ENCODE measurements at places on chromosomes 5 and 9.
A peak's percentile ranks its signal among the peaks of the same experiment; 100 is the strongest.

GRCh38 chr9:125757834-125758233 is 10.7 kb downstream of the PBX3 start:
- no peak for DNase-seq

- DNase-seq, result no peak
Measured at GRCh38 chr5:74672215-74672877, 12.7 kb upstream of the HEXB start.

- peak; percentile 97 for DNase-seq
Measured at GRCh38 chr5:39755986-39756385, 331.2 kb upstream of the DAB2 start.

- peak; percentile 2 for DNase-seq
Measured at GRCh38 chr9:119094086-119094485, 275.1 kb downstream of the BRINP1 start.

- DNase-seq, result no peak
Measured at GRCh38 chr9:76433406-76433805, 25.6 kb upstream of the GCNT1 start.

DNA sequence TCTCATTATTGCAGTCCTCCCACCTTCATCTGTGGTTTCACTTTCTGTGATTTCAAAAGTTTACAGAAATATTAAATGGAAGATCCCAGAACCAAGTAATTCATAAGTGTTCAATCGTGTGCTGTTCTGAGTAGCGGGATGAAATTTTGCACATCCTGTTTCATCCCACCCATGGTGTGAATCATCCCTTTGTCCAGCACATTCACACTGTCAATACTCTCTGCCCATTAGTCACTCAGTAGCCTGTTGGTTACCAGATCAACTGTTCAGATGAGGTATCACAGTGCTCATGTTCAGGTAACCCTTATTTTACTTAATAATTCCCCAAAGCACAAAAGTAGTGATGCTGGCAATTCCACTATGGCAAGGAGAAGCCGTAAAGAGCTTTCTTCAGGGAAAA is 26.8 kb downstream of the FAM81B start:
- peak; percentile 42 for DNase-seq

DNA sequence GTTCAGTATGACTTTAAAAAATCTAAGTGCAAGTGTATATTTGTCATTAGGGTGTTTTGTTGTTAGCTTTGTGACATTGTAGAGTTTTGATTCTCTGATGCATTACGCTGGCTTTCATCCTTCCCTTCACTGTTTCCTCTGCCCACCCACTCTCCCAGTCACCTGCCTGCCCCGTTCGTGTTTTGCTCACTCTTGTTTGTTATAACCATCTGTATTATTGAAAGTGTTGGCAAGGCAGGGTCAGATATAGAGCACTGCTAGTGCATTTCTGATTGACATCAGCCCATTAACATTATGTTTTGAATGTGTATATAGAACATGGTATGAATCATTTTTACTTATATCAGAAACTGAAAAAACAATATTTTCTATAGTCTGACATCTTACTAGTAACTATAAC is 27.3 kb downstream of the SCGB3A1 start:
- no peak for DNase-seq

- DNase-seq, result peak; percentile 78
Measured at GRCh38 chr9:115673599-115673998, 480.0 kb upstream of the PAPPA start.

GRCh38 chr9:127877566-127877998 is at the start of gene AK1:
Gene AK1 (minus strand): TSS chr9:127877675. CDS start chr9:127874617, 3,058 bp downstream.
- DNase-seq, result peak; percentile 41

GRCh38 chr5:76601470-76601869 is 21.7 kb downstream of the F2RL2 start:
- DNase-seq, result peak; percentile 69

- DNase-seq, result no peak
Measured at GRCh38 chr5:126674145-126674544, 73.4 kb downstream of the PHAX start.

GRCh38 chr5:118325931-118326330 is 662.4 kb downstream of the DTWD2 start:
- no peak for DNase-seq

- DNase-seq, result no peak
Measured at GRCh38 chr5:50967563-50968355, 301.3 kb downstream of the PARP8 start.

GRCh38 chr9:78971540-78971939 is 600.2 kb upstream of the TLE4 start:
- DNase-seq, result no peak

DNA sequence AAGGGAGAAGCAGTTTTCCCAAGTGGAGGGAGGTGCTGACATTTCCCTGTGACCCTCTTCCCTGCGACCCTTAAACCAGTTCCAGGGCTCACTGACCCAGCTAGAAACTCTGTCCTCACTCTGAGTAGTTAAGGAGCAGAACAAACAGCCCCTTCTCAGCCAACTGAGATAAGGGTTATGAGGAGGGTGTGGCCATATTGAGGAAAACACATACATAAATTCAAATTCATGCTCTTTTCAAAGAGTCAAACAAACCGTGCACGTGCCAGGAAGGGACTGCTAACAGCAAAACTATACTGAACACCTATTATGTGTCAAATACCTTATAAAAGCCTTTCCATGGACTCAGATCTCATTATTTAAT is 4.9 kb upstream of the AKNA start:
- DNase-seq, result no peak

DNA sequence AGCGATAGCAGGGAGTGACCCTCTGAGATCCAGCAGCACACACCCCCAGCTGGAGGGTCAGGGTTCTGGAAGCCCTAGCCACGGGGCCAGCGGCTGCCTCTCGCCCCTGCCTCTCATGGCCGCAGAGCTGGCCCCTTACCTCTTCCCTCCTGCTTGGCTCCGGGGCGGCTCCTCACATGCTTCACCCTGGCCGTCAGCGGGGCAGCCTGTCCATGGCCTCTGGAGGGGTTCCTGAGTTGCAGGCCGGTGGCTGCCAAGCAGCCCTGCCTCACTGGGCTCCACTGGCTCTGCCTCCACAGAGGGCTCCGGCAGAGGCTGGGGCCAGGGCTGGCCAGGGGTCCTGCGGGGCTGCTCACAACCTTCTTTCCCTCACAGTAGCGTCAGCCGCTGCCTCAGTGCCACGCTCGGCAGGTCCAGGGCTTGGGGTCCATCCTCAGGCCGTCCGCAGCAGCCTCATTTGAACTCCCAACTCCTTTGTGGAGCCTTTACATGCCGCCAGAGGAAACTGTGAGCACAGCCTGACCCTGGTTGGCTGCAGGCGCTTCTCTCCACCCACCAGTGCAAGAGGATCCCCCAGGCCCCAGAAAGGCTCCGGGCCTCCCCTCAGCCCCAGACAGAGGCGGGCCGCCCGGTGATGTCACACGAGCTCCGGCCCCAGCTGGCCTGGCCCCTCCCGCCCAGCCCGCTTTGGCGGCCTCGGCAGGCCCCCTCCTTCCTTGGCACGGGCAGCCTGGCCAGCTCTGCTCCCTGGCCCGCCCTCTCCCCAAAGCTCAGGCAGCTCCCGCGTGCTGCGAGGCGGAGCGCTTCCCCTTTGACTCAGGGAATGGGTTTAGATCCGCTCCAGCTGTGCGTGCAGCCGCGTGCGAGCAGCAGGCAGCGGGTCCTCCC is at the start of gene ANGPTL2:
ANGPTL2 (minus strand) TSS at position 460 of the 888 bp plus-strand sequence. CDS start 13,904 bp downstream, outside the sequence.
- peak; percentile 87 for DNase-seq

DNA sequence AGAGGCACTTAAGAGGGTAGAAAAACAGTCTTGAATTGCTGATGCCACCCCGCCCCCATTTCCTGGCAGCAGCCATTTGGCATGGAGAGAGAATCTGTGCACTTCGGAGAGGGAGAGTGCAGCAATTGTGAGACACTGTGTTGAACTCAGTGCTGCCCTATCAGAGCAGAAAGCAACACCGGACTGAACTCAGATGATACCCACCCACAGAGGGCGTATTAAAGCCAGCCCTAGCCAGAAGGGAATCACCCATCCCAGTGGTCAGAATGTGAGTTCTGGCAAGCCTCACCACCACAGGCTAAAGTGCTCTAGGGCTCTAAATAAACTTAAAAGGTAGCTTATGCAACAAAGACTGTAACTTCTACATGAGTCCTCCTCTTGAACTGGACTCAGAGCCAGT is 88.4 kb upstream of the RGS7BP start:
- no peak for DNase-seq

GRCh38 chr5:112049738-112050137 is 292.7 kb upstream of the NREP start:
- DNase-seq, result no peak

DNA sequence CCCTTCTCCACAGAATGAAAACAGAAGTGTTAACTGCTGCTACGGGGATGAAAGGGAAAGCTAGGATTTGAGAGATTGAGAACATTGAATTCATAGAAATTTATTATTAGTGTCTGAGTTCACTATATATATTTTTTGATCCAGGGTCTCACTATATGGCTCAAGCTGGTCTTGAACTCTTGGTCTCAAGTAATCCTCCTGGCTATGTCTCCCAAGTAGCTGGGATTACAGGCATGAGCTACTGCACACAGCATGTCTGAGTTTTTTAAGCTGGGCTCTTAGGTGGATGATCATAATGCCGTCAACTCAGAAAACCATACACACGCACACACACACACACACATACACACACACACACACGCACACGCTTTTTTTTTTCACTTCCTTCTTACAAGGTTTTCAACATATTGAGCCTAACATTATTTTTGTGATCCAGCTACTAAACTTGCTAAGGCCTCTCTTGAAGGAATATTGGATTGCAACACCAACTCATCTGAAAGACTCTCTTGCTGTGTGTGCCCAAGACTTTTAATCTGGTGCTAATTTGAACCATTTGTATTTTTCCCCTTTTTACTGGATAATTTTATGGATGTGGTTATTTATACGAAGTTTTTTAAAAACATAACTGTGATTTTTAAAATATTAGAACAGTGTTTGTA is 1045.4 kb downstream of the DTWD2 start:
- no peak for DNase-seq

GRCh38 chr9:27653246-27653645 is 80.0 kb upstream of the C9orf72 start:
- no peak for DNase-seq

- DNase-seq, result no peak
Measured at GRCh38 chr9:20623748-20624124, 1.4 kb upstream of the MLLT3 start.

GRCh38 chr5:151196556-151197290 is 27.2 kb downstream of the CCDC69 start:
- no peak for DNase-seq

DNA sequence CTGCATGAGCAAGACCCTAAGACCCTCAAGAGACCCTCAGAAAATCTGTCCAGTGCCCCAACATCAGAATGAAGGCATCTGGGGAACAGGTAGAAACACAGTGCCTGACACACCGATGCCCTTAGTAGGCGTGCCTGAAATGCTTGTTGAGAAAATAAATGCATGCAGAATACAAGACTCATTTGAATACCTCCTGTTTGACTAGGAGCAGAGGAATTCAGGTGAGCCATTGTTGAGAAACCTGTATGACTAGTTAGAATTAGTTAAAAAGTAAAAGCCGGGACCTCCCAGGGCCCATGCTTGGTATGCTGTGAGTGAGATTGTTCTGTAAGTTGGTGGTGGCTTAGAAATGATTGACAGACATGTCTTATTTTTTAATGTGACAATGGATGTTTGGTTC is 55.0 kb downstream of the WWC1 start:
- DNase-seq, result no peak

DNA sequence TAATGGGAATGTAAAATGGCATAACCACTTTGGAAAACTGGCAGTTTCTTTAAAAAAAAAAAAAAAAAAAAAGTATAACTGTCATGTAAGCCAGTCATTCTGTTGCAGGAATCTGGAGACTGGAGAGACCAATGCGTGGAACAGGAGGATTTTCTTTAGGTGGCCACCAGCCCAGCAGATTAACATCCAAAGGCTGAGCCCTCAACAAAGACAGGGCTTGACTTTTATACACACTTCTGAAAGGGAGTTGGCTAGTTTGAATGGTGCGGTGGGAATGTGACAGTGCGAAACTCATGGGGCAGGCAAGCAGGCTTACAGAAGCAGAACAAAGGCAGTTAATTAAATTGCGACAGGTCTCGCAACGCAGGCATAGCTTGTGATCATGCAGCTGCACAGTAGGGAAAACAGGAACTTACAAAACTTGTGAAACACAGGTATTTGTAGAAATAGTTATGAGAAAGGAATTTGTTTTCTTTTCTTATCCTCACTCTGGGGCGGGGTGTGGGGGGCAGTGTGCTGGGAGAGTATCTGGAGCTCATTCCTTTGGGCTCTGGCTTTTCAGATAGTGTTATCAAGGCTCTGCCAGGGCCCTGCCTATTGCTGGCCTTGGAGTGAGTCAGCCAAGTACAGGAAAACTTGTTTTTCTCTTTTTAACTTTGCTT is 12.0 kb downstream of the UIMC1 start:
- DNase-seq, result peak; percentile 90

DNA sequence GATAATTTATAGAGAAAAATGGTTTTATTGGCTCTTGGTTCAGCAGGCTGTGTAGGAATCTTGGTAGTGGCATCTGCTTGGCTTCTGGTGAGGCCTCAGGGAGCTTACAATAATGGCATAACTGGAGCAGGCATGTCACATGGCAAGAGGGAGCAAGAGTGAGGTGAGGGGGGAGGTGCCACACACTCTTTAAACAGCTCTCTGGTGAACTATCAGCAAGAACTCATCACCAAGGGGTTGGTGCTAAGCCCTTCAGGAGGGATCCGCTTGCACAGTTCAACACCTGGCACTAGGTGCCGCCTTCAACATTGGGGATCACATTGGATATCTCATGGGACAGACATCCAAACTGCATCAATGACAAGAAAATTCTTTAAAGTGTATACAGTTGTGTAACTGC is 10.5 kb downstream of the GPBP1 start:
- no peak for DNase-seq

- DNase-seq, result peak; percentile 22
Measured at GRCh38 chr5:142551338-142552067, 134.4 kb downstream of the FGF1 start.

- DNase-seq, result no peak
Measured at GRCh38 chr5:142643634-142644033, 42.3 kb downstream of the FGF1 start.

DNA sequence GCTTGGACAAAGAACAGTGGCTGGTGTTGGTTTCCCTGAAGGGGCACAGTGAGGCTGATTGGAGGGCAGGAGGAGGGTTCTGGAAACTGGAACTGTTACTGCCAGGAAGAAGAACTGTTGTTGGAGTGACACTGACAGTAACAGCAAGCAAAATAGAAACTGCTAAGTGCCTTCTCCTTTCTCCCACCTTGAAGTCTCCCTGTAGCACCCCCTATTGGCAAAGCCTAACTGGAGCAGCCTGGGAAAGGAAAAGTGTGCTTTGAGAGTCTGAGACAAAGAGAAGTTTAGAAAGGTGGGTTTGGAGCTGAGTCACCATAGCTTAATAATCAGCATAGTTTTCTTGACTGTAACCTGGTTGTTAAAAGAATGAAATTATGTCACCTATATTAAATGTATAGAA is 2.5 kb upstream of the TMEM174 start:
- peak; percentile 23 for DNase-seq

DNA sequence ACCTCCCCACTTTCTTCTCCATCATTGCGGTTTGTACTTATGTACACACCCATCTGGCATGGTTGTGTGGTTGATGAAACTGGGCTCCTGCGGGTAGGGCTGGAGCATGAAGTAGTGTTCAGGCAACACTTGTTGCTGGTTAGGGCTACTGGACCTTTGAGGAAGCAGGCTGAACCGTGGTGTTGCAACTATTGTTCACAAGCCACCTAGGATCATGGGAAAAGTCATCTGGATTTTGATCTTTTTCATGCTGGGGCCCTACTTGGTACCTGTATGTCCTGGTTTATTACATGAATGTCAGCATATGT is 40.1 kb upstream of the TIFAB start:
- no peak for DNase-seq

All from iris pigment epithelial cell (primary cell).